ENCODE measurements at places on chromosomes 7 and 10.

- ATAC-seq = no peak
These were observed 24.3 kb downstream of the FAM20C start for GRCh38 chr7:216360-217300.

DNA sequence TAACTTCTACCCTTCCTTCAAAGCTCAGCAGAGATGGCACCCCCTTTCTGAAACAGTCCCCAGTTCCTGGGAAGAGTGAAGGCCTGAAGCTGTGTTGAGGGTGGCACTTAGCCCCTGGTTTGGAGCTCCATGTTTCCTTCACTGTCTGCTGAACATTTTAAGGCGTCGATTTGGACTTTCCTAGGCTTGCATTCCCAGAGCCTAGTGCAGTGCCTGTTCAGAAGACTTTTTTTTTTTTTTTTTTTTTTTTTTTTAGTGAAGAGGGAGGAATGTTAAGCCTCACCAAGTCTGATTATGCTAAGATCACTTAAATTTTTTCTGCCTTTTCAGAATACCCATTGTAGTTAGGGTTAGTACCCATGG lies 97.0 kb downstream of the PFKFB3 start:
- no peak for ATAC-seq

- no peak for ATAC-seq
These were observed 15.8 kb downstream of the FLNC start for GRCh38 chr7:128845987-128846386.

DNA sequence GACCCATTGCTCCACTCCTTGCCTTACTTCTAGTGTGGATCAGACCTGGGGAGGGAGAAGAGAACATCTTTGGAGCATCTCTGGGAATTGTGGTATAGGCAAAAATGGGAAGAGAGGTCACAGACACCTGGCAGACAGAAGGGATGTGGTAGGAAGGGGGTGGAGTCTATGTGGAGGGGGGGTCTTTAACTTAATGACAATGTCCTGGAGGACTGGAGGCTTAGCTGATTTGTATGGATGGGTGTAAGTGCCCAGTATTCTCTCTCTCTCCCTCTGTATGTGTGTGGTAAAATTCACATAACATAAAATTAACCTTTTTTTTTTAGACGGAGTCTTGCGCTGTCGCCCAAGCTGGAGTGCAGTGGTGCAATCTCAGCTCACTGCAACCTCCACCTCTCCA lies 3.1 kb upstream of the LDB1 start:
- ATAC-seq = no peak

- no peak for ATAC-seq
These were observed 171.8 kb downstream of the NXPH1 start for GRCh38 chr7:8605221-8605620.

DNA sequence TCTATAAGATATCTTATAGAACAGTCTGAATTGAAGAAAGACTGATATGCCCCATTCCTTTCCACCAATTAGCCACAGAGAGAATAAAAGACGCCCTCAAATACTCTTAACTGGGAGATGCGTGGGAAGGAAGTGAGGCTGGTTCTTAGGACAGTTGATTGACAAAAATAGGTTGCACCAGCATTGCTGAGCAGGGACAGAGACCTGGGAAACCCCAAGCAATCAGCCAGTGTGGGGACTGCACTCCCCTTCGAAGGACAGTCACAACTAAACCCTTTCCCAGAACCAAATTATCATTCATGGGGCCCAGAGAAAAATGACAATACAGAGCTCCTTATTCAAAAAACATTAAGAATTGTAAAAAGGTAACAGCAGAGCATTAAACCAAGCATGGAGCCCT lies 196.9 kb upstream of the GHITM start:
- no peak for ATAC-seq

DNA sequence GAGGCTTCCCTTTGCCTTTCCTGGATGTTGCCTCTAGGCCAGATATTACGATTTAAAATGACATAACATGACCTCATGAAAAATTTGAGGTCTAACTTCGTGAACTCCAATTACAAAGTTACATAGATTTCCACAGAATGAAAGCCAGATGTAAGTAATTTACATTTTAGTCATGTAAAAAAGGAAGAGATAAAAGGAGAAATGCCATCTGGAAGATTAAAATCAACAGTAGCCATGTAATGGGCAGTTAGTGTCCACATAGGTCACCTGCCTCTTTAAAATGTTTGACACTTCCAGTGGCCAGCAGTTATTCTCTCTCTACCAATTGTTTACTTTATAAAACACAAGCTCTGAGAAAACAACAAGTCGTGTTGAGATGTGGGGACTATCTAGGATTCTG lies 4.1 kb upstream of the VSTM2A start:
- ATAC-seq = no peak

DNA sequence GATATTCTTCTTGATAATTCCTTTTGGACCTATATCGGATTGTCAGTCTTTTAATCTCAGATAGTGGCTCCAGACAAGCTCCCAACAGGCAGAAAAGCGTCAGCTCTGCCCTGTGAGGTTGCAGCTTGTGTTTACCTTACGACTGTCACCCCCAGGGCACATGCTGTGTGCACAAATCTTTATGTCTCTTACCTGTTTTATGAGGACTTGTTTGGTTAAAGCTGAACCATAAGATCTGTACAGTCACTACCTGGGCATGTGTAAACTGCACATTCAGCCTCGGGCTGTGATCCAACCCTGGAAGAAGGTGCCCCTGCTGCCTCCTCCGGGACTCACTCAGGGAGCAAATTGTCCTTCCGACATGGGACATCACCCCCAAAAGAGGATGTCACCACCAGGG lies 119.8 kb downstream of the GALNT17 start:
- no peak for ATAC-seq

GRCh38 chr10:102146971-102147428 lies 5.2 kb upstream of the NOLC1 start:
- no peak for ATAC-seq

DNA sequence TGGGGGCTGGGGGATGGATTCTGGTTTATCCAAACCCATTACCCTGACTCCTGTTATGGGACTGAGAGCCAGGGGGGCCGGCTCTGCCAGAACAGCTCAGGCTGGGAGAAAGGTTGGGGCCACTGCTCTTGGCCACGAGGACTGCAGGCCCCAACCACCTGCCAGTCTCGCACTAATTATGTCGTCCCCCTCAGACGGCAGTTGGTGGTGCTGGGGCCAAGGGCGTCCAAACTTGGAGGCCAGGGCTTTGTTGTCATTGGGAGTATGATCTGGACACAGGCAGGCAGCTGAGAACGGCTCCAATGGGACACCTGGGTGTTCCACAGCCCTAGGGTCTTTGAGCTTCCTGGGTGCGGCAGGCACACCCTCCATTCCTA lies 34.7 kb downstream of the DRGX start:
- no peak for ATAC-seq

GRCh38 chr7:74183653-74184450 lies 9.7 kb downstream of the EIF4H start:
- ATAC-seq = peak; percentile 42

- no peak for ATAC-seq
These were observed 369.2 kb upstream of the KLF6 start for GRCh38 chr10:4154191-4154715.

DNA sequence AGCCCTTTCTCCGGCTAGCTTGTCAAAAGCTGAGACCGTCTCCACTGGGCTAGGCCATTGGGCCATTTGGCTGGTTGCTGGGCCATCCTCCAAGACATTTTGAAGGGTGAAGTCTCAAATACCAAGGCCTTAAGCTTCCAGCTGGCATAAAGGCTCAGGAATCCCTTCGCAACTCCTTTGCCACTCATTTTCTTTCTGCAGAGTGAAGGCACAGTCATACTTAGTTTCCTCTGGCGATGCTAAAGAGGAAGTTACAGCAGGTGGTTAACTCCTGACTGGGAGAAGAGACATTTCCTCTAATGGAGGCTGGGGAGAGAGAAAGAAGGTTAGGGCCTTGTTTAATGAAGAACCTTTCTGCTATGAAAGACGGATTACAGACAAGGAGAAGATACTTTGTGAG lies 4.8 kb upstream of the REPIN1 start:
- ATAC-seq = no peak

- no peak for ATAC-seq
These were observed 601.1 kb downstream of the ARL4A start for GRCh38 chr7:13288516-13288915.

- ATAC-seq = no peak
These were observed 307.6 kb upstream of the PHYHIPL start for GRCh38 chr10:58868736-58869435.

DNA sequence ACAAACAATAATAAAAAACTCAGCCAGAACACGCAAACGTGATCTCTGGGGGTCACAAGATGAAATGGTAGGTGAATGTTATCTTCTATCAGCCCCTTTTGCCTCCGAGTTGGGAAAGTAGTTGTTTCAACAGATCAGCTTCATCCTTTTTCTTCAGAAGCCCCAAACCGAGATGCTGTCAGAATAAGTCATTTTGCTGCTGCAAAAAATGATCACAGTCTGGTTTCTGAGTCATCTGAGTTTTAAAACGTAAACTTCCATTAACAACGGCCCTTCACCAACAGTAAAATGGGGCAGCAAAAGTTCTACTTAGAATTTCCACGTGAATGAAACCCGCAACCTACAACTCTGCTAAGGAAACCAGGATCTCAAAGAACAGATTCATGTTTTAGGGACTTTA lies 44.9 kb downstream of the JCAD start:
- ATAC-seq = no peak

- no peak for ATAC-seq
These were observed 36.1 kb downstream of the ETV1 start for GRCh38 chr7:13953368-13953767.

GRCh38 chr10:122159141-122159970 lies 111.7 kb upstream of the BTBD16 start:
- no peak for ATAC-seq

DNA sequence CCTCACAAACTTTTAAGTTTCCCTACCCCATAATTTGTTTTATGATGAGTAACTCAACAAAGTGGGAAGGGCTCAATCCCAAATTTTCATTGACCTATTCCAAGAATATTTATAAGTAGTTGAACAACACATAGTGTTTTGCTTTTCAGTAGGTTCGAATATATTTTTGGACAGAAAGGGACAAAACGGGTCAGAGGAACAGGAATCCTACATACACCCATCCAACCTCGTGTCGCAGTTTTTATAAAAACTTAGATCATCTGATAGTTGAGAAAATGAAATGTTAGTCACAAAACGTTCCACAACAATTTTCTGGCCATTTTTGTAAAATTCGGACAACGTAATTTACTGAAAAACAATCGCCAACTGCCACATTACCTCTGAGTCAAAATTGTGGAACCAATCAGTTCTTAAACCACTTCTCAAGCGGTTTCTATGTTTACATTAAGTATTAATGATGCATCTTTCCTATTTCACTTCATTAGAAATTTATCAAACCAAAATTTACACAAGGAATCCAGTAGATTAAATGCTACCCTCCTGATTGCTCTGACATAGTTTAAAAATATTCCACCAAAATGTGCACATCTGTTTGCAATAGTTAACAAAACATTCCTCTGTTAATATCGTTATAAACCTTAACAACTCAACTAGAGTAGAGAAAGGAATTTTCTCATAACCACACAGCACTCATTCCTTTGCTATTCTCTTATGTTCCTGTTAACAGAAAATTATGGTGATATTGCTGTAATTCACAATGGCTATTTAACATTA lies 6.3 kb downstream of the WNT16 start:
- peak; percentile 48 for ATAC-seq

DNA sequence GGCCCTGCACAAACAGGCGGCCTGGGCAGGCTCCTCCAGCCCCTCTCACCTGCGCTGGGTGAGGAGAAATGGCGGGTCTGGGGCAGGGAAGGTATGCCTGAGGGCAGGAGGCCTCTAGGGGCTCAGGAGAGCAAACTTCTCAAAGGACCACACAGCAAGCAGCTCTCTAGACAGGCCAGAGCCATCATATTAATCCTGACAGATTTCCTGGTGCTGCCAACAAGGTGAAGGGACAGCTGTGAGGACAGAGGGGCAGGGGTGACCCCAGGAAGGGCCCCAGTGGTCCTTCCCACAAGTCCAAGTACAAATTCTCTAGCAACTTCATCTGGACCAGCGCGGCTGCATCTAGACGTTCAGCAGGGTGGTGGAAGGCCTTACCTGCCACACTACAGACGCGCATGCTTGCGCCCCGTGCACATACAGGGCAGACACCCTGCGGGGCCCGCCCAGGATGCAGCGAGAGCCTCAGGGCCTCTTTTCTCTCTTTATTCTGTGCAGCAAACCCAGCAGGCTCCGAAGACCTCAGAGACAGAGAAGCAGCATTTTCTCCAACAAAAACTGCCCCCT lies 62.1 kb downstream of the ZRANB1 start:
- ATAC-seq = no peak

GRCh38 chr10:130656187-130656575 lies 520.0 kb downstream of the GLRX3 start:
- no peak for ATAC-seq

GRCh38 chr10:22265839-22266537 lies 48.2 kb upstream of the EBLN1 start:
- no peak for ATAC-seq

DNA sequence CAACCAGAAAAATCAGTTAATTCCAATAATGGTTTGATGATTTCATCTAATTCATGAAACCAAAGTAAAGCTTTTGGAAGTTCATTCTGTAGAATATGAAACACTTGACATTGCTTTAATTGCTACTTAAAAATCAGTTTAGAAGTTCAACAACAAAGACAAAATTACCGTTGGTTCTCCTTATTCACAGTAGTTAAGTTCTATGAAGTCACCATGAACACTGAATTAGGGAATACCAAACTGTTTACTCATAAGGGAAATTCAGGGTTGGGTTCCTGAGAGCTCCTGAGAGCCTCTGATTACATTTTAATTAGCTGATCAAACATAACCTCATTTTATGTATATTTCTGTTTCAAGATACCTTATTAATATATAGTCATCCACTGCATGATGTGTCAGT lies 46.2 kb downstream of the ZNF438 start:
- no peak for ATAC-seq

- no peak for ATAC-seq
These were observed 209.6 kb upstream of the PLXNA4 start for GRCh38 chr7:132785870-132786269.

DNA sequence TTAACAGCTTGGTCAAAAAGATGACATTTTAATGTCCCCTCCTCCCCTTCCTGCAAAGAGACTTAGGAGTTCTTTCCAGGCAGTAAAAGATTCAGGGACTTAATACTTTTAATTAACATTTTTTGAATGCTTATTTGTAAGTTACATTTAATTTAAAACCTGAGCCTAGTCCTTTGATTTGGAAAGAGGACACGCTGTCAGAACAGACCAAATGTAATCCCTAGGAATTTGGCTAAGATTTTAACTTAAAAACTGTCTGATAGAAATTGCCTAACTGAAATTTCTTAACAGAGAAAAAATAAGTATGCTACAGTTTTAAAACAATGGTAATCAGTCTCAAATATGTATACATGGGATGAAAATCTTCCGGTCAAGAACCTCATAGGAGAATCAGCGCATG lies 98.5 kb downstream of the NRP1 start:
- ATAC-seq = no peak

GRCh38 chr10:132310701-132311337 lies 3.1 kb upstream of the STK32C start:
- no peak for ATAC-seq

- peak; percentile 66 for ATAC-seq
These were observed 83.7 kb upstream of the EFCAB10 start for GRCh38 chr7:105664816-105665525.

DNA sequence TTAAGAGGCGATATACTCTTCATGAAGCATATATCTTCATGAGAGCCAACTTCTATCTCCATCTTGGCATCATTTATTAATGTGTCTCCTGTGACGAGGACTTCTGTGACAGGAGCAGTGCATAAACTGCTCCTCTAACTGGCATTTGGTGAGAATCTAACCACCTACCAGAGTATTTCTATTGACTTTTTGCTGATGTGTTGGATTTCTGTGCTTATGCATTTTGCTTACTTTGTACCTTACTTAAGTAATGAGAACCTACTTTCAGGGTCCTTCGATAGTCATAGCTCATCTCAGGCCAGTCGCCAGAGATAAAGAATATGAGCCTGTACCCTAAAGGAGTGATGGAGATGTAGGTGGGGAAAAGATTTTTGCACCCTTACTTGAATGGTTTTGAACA lies 265.7 kb downstream of the SUGCT start:
- no peak for ATAC-seq

Data from SK-N-SH treated with all-trans-retinoic acid at 6 μM for 48 hours (cell line).